Thoracic aorta endothelial cell (primary cell): ENCODE measurements at places on chromosomes 5 and 9. TPM values are rescaled to one million over a fixed set of nuclear protein-coding genes. Genes with fewer than 3 reads are reported as not detected.

Gene REXO4
- 18.9 and 24.6 TPM in 2 replicates for total RNA-seq

Gene CER1
- total RNA-seq: not detected in 2 replicates

Gene MARCOL
- not detected in 2 replicates for total RNA-seq

Gene GPRIN1
- total RNA-seq: 7.2 and 7.7 TPM in 2 replicates

Gene FOXI1
- not detected in 2 replicates for total RNA-seq
